Upper lobe of left lung (tissue), 6 donors: ENCODE measurements at places on chromosomes 11 and 22.

DNA sequence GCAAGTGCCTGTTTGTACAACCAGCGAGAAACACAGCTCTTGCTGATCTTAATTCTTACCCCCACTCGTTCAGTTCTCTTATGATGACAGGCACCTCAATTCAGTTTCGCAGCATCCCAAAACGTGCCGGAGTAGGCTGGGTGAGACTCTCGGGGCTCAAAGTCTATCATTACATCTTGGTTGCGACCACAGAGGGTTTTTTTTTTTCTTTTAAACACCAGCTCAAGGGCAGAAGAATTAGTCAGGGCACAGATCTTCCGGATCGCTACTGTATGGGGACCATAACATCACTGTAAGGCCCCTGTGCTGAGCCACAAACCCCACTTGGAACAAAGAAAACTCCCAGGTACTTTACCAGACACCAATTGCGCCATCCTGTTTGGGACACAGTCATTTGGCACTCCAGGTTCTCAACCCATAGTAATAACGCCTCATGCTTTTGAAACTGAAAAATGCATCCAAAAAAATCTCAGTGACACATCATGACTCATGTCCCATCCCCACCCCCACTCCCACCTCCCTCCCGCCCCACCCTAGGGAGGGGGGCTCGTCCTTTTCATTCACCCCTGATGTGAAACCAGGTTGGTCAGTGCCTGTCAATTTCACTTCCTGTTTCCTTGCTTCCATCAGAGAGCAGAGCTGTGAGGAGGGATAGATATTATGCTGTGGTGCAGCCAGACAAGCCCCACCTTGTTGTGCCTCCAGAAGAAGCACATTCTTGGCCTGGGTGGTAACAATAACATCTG is 41.0 kb upstream of the CD5 start:
- no peak overlapping the region for H3K27ac ChIP-seq
- no peak overlapping the region for H3K4me3 ChIP-seq
- DNase-seq = no peak

DNA sequence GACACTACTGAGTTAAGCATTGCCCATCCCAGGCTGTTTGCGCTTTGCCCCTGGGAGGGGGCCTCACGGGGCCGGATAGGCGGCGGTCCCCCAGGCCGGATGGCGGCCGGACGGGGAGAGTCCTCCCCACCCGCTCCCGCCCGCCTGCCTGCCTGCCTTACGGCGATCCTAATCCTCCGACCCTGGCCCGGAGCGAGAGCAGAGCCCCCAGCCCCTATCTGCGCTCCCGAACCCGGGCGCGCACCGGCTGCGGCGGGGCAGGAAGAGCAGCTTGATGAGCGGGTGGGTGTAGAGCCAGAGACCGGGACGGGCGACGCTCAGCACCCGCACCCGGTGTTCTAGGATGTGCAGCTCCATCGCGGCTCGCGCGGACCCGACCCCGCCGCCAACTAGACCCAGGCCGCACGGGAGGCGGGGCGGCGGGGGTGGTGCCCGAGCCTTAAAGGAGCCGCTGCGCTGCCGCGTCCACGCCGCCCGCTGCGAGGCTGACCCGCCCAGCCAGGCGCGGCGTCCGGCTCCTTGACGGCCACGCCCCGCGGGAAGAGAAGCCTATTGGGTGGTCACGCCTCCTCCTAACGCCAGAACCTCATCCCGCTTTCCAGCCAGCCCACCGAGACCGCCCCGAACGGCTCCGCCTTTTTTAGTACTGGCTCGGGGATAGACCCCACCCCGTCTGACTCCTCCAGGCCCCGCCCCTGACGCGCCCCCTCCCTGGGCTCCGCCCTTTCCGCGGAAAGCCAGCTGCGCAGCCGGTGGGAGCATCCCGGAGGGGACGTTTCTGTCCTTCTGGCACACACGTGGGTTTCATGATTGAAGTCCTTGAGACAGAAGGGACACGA is at the start of gene CASTOR1:
CASTOR1 (minus strand) TSS at position 365 of the 839 bp plus-strand sequence; CDS start at position 357, 8 bp downstream.
- H3K36me3 ChIP-seq = peaks cover 27% of the 10 kb centered on the region
- H3K27ac ChIP-seq = peak within 1 kb of the TSS; percentile 94
- H3K4me3 ChIP-seq = peak within 1 kb of the TSS; percentile 98
- peaks cover 52% of the 10 kb centered on the region for H3K4me1 ChIP-seq

GRCh38 chr11:64568041-64568571 is 22.9 kb upstream of the SLC22A12 start:
- H3K27ac ChIP-seq = no peak overlapping the region
- no peaks in the 10 kb centered on the region for H3K27me3 ChIP-seq
- no peaks in the 10 kb centered on the region for H3K36me3 ChIP-seq
- no peak overlapping the region for H3K4me3 ChIP-seq

DNA sequence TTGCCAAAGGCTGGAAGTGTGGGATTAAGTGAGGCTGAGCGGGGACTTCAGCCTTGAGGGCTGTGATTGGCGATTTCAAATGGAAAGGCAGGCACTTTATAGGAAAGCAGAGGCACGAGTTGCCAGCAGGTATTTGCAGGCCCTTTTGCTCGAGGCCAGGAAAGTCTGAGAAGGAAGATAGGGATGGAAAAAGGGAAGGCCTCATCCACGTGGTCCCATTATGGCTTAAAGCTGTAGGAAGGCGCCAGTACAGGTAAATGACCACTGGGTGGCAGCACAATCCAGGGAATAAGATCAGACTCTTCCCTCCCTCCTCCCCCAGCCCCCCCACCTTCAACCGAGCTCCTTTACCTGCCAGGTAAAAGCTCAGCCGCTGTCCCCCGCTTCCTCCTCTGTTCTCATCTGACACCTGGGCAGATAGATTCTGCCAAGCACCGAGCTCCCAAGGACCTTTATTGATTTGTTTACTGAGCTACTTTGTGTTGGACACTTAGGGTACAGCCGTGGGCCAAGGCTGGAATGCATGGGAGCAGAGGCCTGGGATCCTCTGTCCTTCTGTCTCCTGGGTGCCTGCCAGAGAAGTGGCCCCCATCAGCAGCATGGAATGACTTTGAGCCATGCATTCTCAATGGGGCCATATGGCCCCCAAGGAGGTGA is 7.5 kb downstream of the P2RX3 start:
- no peak overlapping the region for H3K4me3 ChIP-seq
- H3K27ac ChIP-seq = no peak overlapping the region
- DNase-seq = no peak
- H3K36me3 ChIP-seq = no peaks in the 10 kb centered on the region

DNA sequence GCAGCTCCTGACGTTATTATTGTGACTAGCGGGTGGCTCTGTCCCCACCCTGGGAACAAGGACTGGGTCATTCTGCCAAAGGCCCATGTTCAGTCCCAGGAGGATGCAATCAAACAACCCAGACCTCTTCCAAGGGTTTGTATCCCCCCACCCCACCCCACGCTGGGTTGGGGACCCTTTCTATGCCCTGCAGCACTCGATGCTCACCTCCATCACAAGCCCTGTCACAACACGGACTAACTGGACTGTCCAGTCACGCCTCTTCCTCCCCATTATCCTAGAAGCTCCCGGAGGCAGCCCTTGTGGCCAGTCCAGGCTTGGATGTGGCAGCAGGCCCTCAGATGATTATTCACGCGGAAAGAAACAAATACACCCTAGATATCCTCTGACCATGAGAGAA is 3.7 kb downstream of the SHANK2 start:
- H3K27me3 ChIP-seq = no peaks in the 10 kb centered on the region
- H3K4me3 ChIP-seq = no peak overlapping the region
- no peak for DNase-seq
- no peaks in the 10 kb centered on the region for H3K36me3 ChIP-seq

GRCh38 chr11:911031-911889 is 650 bp upstream of the CHID1 start:
- H3K27ac ChIP-seq = peak overlapping the region; percentile 91
- DNase-seq = peak; percentile 45
- peaks cover 18% of the 10 kb centered on the region for H3K4me1 ChIP-seq
- H3K36me3 ChIP-seq = peaks cover 1% of the 10 kb centered on the region
- no peaks in the 10 kb centered on the region for H3K27me3 ChIP-seq

- no peak overlapping the region for H3K4me3 ChIP-seq
- no peaks in the 10 kb centered on the region for H3K4me1 ChIP-seq
- H3K27ac ChIP-seq = no peak overlapping the region
- no peak for DNase-seq
- no peaks in the 10 kb centered on the region for H3K27me3 ChIP-seq
- H3K36me3 ChIP-seq = no peaks in the 10 kb centered on the region
Measured at GRCh38 chr22:11627436-11627797, 3900.6 kb upstream of the OR11H1 start.

GRCh38 chr11:113675565-113675964 is 30.5 kb downstream of the TMPRSS5 start:
- no peak for DNase-seq
- no peaks in the 10 kb centered on the region for H3K4me1 ChIP-seq
- H3K4me3 ChIP-seq = no peak overlapping the region
- no peaks in the 10 kb centered on the region for H3K27me3 ChIP-seq
- H3K36me3 ChIP-seq = no peaks in the 10 kb centered on the region

- H3K4me3 ChIP-seq = no peak overlapping the region
- H3K36me3 ChIP-seq = no peaks in the 10 kb centered on the region
- no peak for DNase-seq
- no peak overlapping the region for H3K27ac ChIP-seq
Measured at GRCh38 chr22:39359659-39360195, 9.9 kb downstream of the SYNGR1 start.

GRCh38 chr11:121389651-121390050 is 62.5 kb upstream of the SORL1 start:
- no peaks in the 10 kb centered on the region for H3K36me3 ChIP-seq
- no peak overlapping the region for H3K27ac ChIP-seq
- H3K4me1 ChIP-seq = peaks cover 6% of the 10 kb centered on the region
- no peak overlapping the region for H3K4me3 ChIP-seq
- H3K27me3 ChIP-seq = no peaks in the 10 kb centered on the region

GRCh38 chr11:118091690-118092089 is 4.9 kb upstream of the SMIM35 start:
- H3K27ac ChIP-seq = no peak overlapping the region
- no peak for DNase-seq
- H3K27me3 ChIP-seq = no peaks in the 10 kb centered on the region
- no peak overlapping the region for H3K4me3 ChIP-seq

DNA sequence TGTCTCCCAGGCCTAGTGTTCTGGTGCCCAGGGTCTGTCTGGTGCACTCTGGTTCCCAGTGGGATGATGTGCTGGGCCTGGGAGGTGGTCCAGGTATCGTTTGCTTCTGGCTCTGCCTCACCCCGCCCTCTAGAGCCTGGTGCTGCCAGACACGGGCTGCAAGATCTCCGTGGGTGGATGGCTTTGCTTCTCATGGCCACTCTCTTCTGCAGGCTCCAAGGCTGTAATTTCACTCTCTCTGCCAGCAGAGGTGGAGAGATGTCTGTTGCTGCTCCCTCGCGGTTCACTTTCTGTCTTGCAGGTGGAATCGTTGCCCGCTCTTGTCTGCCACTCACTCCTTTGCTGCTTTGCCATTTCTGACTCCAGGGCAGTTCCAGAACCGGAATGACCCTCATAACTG is 13.4 kb downstream of the NADSYN1 start:
- H3K36me3 ChIP-seq = no peaks in the 10 kb centered on the region
- H3K27me3 ChIP-seq = no peaks in the 10 kb centered on the region
- no peak overlapping the region for H3K27ac ChIP-seq
- H3K4me1 ChIP-seq = no peaks in the 10 kb centered on the region

DNA sequence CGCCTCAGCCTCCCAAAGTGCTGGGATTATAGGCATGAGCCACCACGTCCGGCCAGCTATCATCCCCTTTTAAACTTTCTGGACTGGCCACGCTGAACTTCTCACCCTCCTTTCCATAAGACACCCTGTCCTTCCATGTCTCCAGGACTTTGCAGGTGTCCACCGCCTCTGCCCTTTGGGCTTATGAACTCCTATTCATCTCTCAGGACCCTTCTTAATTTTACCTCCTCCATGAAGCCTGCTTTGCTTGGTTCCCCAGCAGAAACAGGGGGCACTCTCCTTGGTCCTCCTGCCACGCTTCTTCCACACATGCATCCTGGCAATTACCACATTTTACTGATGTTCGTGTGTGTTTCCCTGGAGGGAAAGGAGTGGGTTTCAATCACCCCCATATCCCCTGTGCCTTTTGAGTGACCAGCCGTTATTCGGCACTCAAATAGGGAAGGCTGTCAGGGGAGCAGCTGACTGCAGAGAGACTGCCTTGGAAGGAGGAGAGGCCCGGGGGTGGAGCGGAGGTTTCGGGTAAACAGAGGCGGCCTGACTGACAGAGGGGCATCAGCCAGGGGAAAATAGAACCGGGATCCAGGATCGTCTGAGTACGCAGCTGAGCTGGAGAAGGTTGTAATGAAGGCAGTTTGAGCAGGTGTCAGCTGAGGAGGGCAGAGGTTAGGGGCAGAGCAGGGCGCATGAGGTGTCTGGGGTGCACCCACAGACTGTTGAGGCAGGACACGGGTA is 27.1 kb upstream of the CHKA start:
- H3K4me3 ChIP-seq = no peak overlapping the region
- H3K27ac ChIP-seq = peak overlapping the region; percentile 72
- H3K27me3 ChIP-seq = no peaks in the 10 kb centered on the region
- peaks cover 26% of the 10 kb centered on the region for H3K4me1 ChIP-seq
- H3K36me3 ChIP-seq = no peaks in the 10 kb centered on the region

DNA sequence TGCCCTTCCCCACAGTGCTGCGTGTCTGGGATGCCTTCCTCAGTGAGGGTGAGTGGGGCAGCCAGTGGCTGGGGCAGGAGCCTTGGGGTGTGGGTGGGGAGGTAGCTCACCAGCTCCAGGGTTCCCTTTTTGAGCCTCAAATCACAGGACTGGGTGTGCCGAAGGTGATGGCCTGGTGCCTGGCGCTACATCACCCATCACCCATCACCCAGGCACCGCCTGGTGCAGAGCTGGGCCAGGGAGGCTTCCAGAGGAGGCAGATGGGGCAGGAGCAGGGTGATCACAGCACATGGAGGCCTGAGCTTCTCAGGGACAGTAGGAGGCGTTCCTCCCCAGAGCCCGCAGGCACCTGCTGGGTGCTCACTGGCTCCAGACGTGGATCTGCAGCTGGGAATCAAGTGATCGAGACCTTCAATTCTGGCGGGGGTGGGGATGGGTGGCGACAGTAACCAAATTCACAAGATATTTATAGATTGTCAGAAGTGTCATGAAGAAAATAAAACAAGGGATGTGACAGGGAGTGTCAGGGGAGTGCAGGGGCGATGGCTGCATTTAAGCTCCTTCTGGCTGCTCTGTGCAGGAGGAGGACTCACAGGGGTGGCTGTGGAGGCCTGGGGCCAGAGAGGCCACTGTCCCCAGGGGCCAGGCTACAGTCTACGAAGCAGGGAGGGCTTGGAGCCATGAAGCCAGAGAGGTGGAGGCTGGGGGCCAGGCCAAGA is 3.2 kb downstream of the TBC1D10C start:
- no peaks in the 10 kb centered on the region for H3K27me3 ChIP-seq
- no peak overlapping the region for H3K4me3 ChIP-seq
- no peak overlapping the region for H3K27ac ChIP-seq
- H3K4me1 ChIP-seq = peaks cover 19% of the 10 kb centered on the region
- H3K36me3 ChIP-seq = no peaks in the 10 kb centered on the region
